ENCODE measurements at places on chromosomes 16 and 17.

GRCh38 chr16:19718624-19718965, 524 bp downstream of the IQCK start:
- no peak for DNase-seq

GRCh38 chr17:14843086-14843795, 421.9 kb downstream of the PMP22 start:
- DNase-seq, result no peak

GRCh38 chr17:37713624-37714023, 31.2 kb downstream of the HNF1B start:
- DNase-seq, result no peak

- DNase-seq, result no peak
Measured at GRCh38 chr16:85518398-85519049, 94.6 kb upstream of the GSE1 start.

DNA sequence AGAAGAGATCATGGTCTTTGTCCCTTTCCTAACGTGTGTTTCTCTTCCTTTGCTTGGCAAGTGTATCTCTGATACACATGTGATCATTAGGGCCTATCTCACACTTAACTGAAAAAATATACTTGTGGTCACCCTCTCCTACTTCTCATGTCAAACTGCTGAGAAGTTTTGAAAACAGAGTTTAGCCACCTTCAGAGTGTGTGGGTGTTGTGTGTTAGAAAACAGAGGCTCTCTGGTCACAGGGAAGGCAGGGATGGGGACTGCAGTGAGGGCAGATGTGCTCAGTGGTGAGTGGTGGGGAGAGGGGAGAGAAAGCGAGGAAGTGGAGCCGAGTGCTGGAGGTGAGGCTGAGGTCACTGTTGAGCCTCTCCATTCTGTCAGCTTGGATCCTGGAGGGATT, 29.4 kb downstream of the GRB7 start:
- DNase-seq, result no peak

DNA sequence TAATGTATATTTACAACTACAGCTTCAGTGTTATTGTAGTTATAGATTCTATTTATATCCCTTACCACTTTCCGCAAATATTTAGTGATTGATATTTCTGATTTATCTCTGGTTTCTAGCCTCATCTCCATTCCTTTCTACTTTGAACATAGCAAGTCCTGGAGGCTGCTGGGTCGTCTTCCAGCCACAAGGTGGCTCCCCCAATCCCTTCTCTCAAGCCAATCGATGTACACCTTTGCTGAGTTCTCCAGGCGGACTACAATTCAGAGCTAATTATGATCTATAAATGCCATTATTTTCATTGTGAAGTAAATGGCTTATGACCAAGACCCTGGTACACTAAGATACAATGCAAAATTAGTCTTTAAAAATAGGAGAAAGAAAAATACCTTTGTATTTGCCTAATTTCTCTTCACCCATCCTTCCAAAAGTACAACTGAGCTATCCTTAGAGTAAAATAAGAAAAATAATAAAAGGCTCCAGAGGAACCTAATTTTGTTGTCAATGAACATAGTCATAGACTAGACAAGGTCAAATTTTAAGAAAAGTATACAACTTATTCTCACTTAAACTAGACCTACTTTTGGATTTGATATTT, 122.1 kb downstream of the SKAP1 start:
- DNase-seq, result no peak

GRCh38 chr17:17032131-17032692, 10.0 kb upstream of the MPRIP start:
- DNase-seq, result no peak

GRCh38 chr16:4709481-4709880, 16.1 kb downstream of the NUDT16L1 start:
- DNase-seq, result no peak

DNA sequence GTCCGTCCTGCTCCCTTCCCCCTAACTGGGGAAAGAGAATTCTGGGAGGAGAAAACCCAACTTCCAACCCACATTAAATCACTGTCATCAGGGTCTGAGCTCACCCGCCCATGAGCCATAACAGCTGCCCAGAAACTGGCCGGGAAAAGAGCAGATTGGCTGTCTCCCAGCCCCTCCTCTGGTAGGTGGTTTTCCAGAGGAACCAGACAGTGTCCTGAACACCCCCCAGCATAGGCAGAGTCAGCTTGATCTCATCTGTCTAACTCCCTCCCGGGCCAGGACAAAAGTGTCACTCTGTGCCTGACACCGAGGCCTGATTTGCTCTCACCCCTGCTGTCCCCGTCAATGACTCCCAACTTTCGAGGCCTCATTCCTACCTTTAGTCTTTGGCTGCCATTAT, 197.0 kb downstream of the AXIN2 start:
- no peak for DNase-seq
